Foreskin fibroblast (primary cell): ENCODE measurements at places on chromosomes 4 and X.

- no peak for DNase-seq
Measured at GRCh38 chr4:8612646-8613045, 20.1 kb downstream of the CPZ start.

DNA sequence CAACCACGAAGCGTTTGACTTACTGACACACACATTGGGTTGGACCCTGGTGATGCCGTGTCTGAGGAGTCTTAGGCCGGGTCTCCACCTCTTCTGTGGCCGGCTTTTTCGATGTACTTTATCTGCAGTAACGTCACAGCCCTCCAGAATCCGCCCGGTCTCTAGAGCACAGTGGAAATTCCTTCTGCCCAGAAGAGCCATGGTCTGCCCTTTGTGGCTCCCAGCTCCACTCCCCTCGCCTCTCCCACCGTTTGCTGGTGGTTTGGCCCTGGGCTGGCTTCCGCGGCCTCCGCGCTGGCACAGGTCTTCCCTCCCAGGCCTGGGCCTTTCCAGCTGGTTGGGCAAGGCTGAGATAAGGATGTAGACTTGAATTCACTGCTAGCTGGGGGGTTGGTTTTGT lies 4.3 kb downstream of the MAEA start:
- DNase-seq = no peak

- DNase-seq = peak; percentile 85
Measured at GRCh38 chr4:156971676-156972378, at the start of gene PDGFC. TSS of gene PDGFC (minus strand) at chr4:156971799. CDS start at chr4:156970903, 896 bp downstream.

- DNase-seq = no peak
Measured at GRCh38 chrX:72105436-72105835, 26.3 kb downstream of the RTL5 start.

- DNase-seq = peak; percentile 38
Measured at GRCh38 chr4:120922381-120923206, at the start of gene PRDM5. TSS of gene PRDM5 (minus strand) at chr4:120922726. CDS start at chr4:120922608, 118 bp downstream.

- DNase-seq = no peak
Measured at GRCh38 chrX:66110112-66110511, 53.9 kb upstream of the HEPH start.

DNA sequence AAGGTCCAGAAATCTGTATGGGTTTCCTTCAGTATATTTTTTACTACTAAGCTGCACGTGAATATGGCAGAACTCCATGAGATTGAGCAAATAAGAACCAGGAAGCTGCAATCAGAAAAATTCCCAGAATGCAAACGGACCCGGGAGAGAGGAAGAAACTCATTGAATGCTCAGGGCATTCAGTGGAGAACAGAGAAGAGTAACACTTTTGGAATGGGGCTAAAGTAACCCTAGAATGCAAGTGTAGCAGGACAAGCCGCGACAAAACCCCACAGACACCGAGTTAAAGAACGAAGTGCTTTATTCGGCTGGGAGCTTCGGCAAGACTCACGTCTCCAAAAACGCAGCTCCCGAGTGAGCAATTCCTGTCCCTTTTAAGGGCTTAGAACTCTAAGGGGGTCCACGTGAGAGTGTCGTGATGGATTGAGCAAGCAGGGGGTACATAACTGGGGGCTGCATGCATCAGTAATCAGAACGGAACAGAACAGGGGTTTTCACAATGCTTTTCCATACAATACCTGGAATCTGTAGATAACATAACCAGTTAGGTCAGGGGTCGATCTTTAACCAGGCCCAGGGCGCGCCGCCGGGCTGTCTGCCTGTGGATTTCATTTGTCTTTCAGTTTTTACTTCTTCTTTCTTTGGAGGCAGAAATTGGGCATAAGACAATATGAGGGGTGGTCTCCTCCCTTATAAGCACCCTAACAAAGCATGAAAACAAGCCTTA lies 56.4 kb downstream of the RAB28 start:
- DNase-seq = no peak

DNA sequence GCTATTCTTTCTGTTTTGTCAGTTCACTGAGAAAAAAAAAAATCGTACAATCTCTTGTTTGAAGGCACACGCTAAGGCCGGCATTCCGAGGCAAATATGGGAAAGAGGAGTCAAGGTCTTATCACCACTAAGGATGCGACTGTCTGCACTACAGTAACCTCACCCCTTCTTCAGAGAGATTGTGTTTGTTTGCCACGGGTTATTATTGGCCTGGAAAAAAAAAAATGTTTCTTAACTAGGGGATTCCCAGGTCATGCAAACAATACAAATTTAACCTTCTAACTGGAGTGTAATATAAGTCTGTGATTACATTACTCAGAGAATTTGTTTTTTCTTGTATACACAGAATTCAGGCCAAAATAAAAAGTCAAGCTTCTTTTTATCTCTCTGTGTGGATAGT lies 168.3 kb downstream of the TMA16 start:
- no peak for DNase-seq

DNA sequence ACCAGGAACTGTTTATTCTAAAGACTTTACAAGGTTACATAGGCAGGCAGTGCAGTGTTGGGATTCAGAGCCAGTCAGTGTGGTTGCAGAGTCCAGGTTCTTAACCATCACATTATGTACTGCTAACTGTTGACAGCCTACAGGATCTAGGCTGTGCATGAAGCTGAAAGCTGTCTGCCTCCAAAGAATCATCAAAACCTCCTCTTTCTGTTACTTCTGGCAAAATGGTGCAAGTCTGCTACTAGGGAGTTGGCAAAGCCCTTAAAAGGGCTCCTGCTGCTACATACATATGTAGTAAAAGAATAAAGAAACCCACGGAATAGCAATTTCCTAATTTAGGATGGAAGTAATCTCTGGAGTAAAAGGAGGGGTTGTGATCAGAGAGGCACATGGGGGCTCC lies 40.4 kb upstream of the CHRDL1 start:
- no peak for DNase-seq

GRCh38 chr4:183390374-183390773 lies 54.1 kb upstream of the CDKN2AIP start:
- no peak for DNase-seq

- DNase-seq = no peak
Measured at GRCh38 chrX:41542536-41542935, 95.4 kb downstream of the NYX start.

DNA sequence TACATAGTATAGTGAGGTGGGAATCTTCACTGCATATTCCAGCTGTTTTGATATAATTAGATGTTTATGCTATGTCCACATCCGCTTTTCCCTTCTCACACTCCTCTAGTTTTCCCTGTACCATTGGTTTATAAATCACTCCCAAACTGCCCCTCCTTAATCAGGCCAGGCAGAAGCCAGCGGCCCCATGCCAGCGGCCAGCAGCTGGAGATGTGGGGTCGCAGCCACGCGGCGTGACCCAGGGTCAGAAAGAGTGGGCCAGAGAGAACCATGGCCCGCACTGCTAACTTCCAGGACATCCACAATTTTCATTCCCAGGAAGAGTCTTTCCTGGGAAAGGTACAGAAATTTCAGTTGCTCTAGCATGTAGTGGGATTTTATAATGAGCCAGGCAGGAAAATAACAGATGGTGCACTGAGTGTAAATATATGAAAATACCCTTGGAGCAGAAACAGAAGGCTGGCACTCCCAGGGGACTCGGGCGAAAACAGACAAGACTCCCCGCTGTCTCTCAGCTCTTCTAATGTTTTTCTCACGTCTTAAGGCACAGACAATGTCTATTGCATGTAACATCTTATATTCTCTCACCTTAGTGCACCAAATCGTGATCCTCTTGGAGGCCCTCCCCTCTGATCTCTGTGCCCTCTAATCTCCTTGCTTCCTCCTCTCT lies 145.9 kb upstream of the ZFP42 start:
- DNase-seq = no peak

- DNase-seq = no peak
Measured at GRCh38 chr4:26152056-26152455, 168.8 kb upstream of the RBPJ start.

- no peak for DNase-seq
Measured at GRCh38 chr4:52873191-52873590, 11.1 kb downstream of the RASL11B start.
